Fibroblast of the aortic adventitia (primary cell): ENCODE measurements at places on chromosomes 2 and 18. TPM values are rescaled to one million over a fixed set of nuclear protein-coding genes. Genes with fewer than 3 reads are reported as not detected.

GPR45 gene
- not detected in 2 replicates for total RNA-seq

SOX11 gene
- total RNA-seq = 0.54 TPM in 1 of 2 replicates, not detected in the other

GCG gene
- not detected in 2 replicates for total RNA-seq

TNFAIP6 gene
- total RNA-seq = 47.3 and 51.9 TPM in 2 replicates

ZNF892 gene
- total RNA-seq = 4.9 and 7.3 TPM in 2 replicates

HAAO gene
- 0.90 and 5.4 TPM in 2 replicates for total RNA-seq

TTR gene
- not detected in 2 replicates for total RNA-seq

GRB14 gene
- total RNA-seq = 6.1 and 6.9 TPM in 2 replicates

CRYBA2 gene
- not detected in 2 replicates for total RNA-seq

GAREM2 gene
- total RNA-seq = 0.57 and 2.4 TPM in 2 replicates

MFSD2B gene
- total RNA-seq = not detected in 2 replicates

PROM2 gene
- total RNA-seq = 0.18 and 0.33 TPM in 2 replicates

TMEM178A gene
- 0.36 TPM in 1 of 2 replicates, not detected in the other for total RNA-seq

DDX18 gene
- total RNA-seq = 30.9 and 48.3 TPM in 2 replicates

SEPTIN10 gene
- 137 and 145 TPM in 2 replicates for total RNA-seq

NT5C1B gene
- total RNA-seq = not detected in 2 replicates

GDF7 gene
- total RNA-seq = under 0.01 TPM in 1 of 2 replicates, not detected in the other

TMEM247 gene
- total RNA-seq = not detected in 2 replicates

RIT2 gene
- total RNA-seq = not detected in 2 replicates

ACKR3 gene
- 0.72 and 2.0 TPM in 2 replicates for total RNA-seq

MPP4 gene
- 0.33 and 4.0 TPM in 2 replicates for total RNA-seq

SERPINB13 gene
- not detected in 2 replicates for total RNA-seq

FN1 gene
- total RNA-seq = 3,314 and 7,235 TPM in 2 replicates

UGT1A6 gene
- 0.09 TPM in 1 of 2 replicates, not detected in the other for total RNA-seq

CYP27A1 gene
- 10.5 and 42.8 TPM in 2 replicates for total RNA-seq

KIDINS220 gene
- total RNA-seq = 89.7 and 118 TPM in 2 replicates

SLC25A52 gene
- total RNA-seq = not detected in 2 replicates

DNMT3A gene
- 10.8 and 11.9 TPM in 2 replicates for total RNA-seq

SKOR2 gene
- not detected in 2 replicates for total RNA-seq

LYG2 gene
- not detected in 2 replicates for total RNA-seq

USP40 gene
- total RNA-seq = 40.2 and 75.5 TPM in 2 replicates

NCKAP1 gene
- 76.4 and 167 TPM in 2 replicates for total RNA-seq

GLB1L gene
- 10.5 and 15.9 TPM in 2 replicates for total RNA-seq

SALL3 gene
- total RNA-seq = not detected in 2 replicates

CACNB4 gene
- 4.8 and 7.5 TPM in 2 replicates for total RNA-seq

TTN gene
- total RNA-seq = 0.16 and 5.5 TPM in 2 replicates

DRC1 gene
- not detected in 2 replicates for total RNA-seq

IFIH1 gene
- 7.7 and 9.7 TPM in 2 replicates for total RNA-seq

RFTN2 gene
- total RNA-seq = 6.4 and 16.4 TPM in 2 replicates

MOGAT1 gene
- not detected in 2 replicates for total RNA-seq

SNTG2 gene
- 0.09 TPM in 1 of 2 replicates, not detected in the other for total RNA-seq

HAT1 gene
- total RNA-seq = 42.0 and 81.4 TPM in 2 replicates

PTPN18 gene
- total RNA-seq = 22.2 and 25.8 TPM in 2 replicates

SLC66A2 gene
- total RNA-seq = 15.6 and 24.6 TPM in 2 replicates

PIGN gene
- 32.7 and 44.8 TPM in 2 replicates for total RNA-seq

POTEI gene
- total RNA-seq = not detected in 2 replicates

TGFA gene
- total RNA-seq = not detected in 2 replicates

SERPINB3 gene
- total RNA-seq = not detected in 2 replicates

AFF3 gene
- total RNA-seq = 4.2 TPM in 1 of 2 replicates, not detected in the other

CDCA7 gene
- total RNA-seq = 0.08 and 6.2 TPM in 2 replicates

TRIM43 gene
- total RNA-seq = not detected in 2 replicates

TXNDC2 gene
- 0.16 and 0.27 TPM in 2 replicates for total RNA-seq
